Cerebellum (tissue), 4 donors: ENCODE measurements at places on chromosomes 1 and 21. TPM values are rescaled to one million over a fixed set of nuclear protein-coding genes. Genes with fewer than 3 reads are reported as not detected.

The FCGR3B gene
- total RNA-seq, result 0.36 TPM

The CFAP298 gene
- 49.3 TPM for total RNA-seq

The SLC16A4 gene
- total RNA-seq, result 20.8 TPM

The RCC1 gene
- 11.1 TPM for total RNA-seq

The S100A8 gene
- 2.9 TPM for total RNA-seq

The PLA2G4A gene
- 3.3 TPM for total RNA-seq

The DNAH14 gene
- 72.0 TPM for total RNA-seq

The HSD3B1 gene
- not detected for total RNA-seq

The CD52 gene
- not detected for total RNA-seq

The SLC22A15 gene
- total RNA-seq, result 32.8 TPM

The FAM229A gene
- 3.2 TPM for total RNA-seq

The GUCA2A gene
- total RNA-seq, result not detected

The ANGPTL3 gene
- total RNA-seq, result not detected

The ZBTB8OS gene
- total RNA-seq, result 34.2 TPM

The ETV3L gene
- not detected for total RNA-seq

The SYCP1 gene
- total RNA-seq, result not detected

The METTL13 gene
- total RNA-seq, result 15.6 TPM

The MCOLN3 gene
- 0.64 TPM for total RNA-seq

The ATAD3C gene
- not detected for total RNA-seq

The DPYD gene
- total RNA-seq, result 12.4 TPM

The HMCN1 gene
- total RNA-seq, result 10.8 TPM

The KIF17 gene
- 1.5 TPM for total RNA-seq

The AKR7A2 gene
- 30.4 TPM for total RNA-seq

The TDRD5 gene
- total RNA-seq, result 6.0 TPM

The CELF3 gene
- 29.7 TPM for total RNA-seq

The ANKRD35 gene
- total RNA-seq, result 0.73 TPM

The HHAT gene
- 7.6 TPM for total RNA-seq

The CD101 gene
- 1.6 TPM for total RNA-seq

The CR1L gene
- 0.73 TPM for total RNA-seq

The FAM167B gene
- total RNA-seq, result 0.54 TPM

The SCCPDH gene
- total RNA-seq, result 38.0 TPM

The KRTAP20-1 gene
- total RNA-seq, result not detected

The NUDT4B gene
- 4.3 TPM for total RNA-seq

The TEX50 gene
- not detected for total RNA-seq

The UQCRH gene
- 177 TPM for total RNA-seq

The GBP1 gene
- total RNA-seq, result 0.82 TPM

The FAM163A gene
- total RNA-seq, result 0.36 TPM

The VTCN1 gene
- 0.36 TPM for total RNA-seq

The CHRM3 gene
- 41.6 TPM for total RNA-seq

The C1orf210 gene
- total RNA-seq, result not detected

The RGS4 gene
- 9.5 TPM for total RNA-seq

The DIO1 gene
- total RNA-seq, result not detected

The COL11A1 gene
- 35.0 TPM for total RNA-seq

The HSPA6 gene
- total RNA-seq, result 0.27 TPM

The LRRC47 gene
- total RNA-seq, result 21.0 TPM

The CFHR2 gene
- total RNA-seq, result not detected

The TINAGL1 gene
- 4.5 TPM for total RNA-seq

The GUCA2B gene
- total RNA-seq, result not detected

The EPRS1 gene
- 90.3 TPM for total RNA-seq

The TEX38 gene
- not detected for total RNA-seq
